ENCODE measurements at places on chromosomes 12 and 14.

DNA sequence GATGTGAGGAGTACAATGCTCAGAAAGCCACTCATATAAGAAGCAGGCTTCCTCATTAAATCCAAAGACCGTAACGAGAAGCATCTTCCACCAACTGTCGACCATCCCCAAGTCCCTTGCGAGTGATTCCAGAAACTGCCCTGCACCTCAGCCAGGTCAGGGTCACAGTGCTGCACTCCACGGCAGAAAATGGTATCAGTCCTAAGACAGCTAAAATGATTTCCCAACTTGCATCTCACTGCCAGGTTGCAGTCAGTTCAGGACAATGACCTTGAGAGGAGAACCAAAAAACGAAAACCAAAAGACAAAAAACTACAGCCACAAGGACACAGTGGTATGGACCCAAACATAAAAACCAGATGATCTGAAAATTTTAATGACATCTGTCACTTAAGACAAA is 20.6 kb downstream of the SBNO1 start:
- no peak for DNase-seq

DNA sequence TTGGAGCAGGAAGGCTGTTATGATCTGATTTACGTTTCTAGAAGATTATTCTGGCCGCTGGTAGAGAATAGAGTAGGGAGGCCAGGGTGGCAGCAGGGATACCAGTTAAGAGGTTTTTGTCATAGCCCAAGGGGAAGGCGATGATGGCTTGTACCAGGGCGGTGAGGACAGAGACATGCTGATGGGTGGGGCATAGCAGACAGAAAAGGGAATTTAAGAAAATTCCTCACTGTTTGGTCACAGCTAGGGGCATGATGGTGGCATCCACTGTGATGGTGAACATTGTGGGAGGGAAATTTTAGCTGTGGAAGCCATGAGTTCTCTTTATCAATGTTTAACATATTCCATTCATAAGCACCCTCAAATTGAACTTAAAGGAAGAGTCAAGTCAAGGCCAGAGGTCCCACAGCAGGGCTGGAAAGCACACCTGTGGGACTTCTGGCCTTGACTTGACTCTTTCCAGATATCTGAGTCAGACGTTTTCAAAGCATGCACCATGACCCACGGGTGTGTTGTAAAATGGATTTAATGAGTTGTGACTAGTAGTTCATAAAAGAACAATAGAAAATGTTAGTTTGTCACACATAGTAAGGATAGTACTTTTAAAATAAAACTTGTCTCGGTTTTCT is 134.6 kb downstream of the CHST11 start:
- no peak for DNase-seq

GRCh38 chr14:47471075-47471474 is 204.3 kb downstream of the MDGA2 start:
- no peak for DNase-seq

- DNase-seq = peak; percentile 56
Measured at GRCh38 chr14:61841145-61841544, 78.9 kb downstream of the SNAPC1 start.

GRCh38 chr12:74794522-74794921 is 256.9 kb downstream of the ATXN7L3B start:
- DNase-seq = no peak
